ENCODE measurements at places on chromosomes 7 and 10.

- no peak for DNase-seq
These were observed 7.9 kb upstream of the CFAP43 start for GRCh38 chr10:104240078-104240477.

- peak; percentile 3 for DNase-seq
These were observed 619 bp downstream of the EXOC4 start for GRCh38 chr7:133253519-133253875.

- no peak for DNase-seq
These were observed 128.2 kb downstream of the AKR1D1 start for GRCh38 chr7:138204285-138204981.

GRCh38 chr10:36721871-36722270, 403.5 kb upstream of the ANKRD30A start:
- no peak for DNase-seq

- no peak for DNase-seq
These were observed 151.3 kb upstream of the NPVF start for GRCh38 chr7:25379351-25380300.

DNA sequence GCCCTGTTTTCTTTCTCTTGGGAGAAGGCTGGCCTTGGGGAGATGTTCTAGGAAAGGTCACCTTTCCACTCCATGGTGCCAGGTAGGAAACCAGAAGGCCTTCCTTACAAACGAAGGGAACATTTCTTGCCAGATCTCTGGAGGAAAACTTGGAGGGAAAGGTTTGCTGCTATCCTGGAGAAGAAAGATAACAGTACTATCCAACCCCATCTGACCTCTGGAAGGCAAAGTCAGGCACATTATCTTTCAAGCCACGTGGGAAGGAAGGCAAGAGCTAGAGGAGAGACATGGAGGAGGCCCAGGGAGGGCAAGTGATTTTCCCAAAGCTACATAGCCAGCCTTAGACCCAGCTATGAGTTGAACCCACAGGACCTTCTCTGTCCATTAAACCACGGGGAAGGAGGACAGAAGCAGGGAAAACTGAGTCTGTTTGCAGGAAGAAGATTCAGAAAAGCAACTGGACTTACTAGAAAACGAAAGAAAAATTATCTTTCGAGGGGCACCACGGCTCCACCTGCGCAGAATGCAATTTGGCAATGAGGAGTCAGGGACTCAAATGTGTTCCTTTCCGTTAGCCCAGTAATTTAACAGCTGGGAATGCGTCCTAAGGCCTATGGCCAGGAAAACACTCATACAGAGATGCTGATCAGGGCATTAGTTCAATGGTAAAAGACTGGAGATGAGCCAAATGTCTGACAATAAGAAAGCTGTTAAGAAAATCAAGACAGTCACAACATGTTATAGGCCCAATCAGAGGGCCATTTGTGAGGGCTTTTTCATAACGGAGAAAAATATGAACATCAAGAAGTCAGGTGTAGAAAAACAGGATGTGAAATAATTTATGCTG, 32.0 kb upstream of the PSAP start:
- no peak for DNase-seq

GRCh38 chr10:120981601-120982391, 130.6 kb downstream of the WDR11 start:
- no peak for DNase-seq

GRCh38 chr7:158102897-158103296, 484.7 kb downstream of the PTPRN2 start:
- DNase-seq = no peak

GRCh38 chr7:80843018-80843677, 75.7 kb downstream of the SEMA3C start:
- no peak for DNase-seq

- DNase-seq = no peak
These were observed 64.4 kb upstream of the SFMBT2 start for GRCh38 chr10:7475046-7475911.

- DNase-seq = no peak
These were observed 4.1 kb downstream of the OTUD1 start for GRCh38 chr10:23442936-23443335.

- peak; percentile 44 for DNase-seq
These were observed 2.2 kb downstream of the CYP17A1 start for GRCh38 chr10:102835007-102835482.

DNA sequence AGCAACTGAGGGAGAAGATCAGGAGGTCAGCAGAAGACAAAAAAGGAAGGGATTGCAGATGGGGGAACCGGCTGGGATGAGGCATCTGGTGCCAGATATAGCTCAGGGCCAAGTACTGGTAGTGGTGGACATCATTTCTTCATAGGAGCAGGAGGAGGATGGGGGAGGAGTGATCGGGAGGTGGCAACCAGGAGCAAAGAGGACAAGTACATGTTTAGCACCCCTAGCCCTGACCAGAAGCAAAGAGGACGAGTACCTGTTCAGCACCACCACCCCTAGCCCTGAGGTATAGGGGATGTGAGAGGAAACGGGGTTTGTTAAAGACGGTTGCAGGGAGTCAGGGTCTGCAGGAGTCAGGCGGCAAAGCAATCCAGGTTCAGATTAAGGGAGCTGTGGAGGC, 84.5 kb upstream of the NPS start:
- DNase-seq = no peak

GRCh38 chr7:27364344-27364758, 121.7 kb downstream of the EVX1 start:
- no peak for DNase-seq

DNA sequence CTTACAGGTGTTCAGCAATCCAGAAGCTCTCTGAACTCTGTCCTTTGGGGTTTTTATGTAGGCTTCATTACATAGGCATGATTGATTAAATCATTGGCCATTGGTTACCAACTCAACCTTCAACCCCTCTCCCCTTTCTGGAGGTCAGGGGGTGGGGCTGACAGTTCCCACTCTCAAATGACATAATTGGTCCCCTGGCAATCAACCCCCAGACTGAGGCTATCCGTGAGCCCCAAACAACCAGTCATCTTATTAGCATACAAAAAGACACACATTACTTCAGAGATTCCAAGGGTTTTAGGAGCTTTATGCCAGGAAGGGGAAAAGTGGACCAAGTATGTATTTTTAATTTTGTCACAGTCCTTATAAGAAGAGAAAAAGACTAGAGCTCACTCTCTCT, 92.1 kb downstream of the ZNF467 start:
- no peak for DNase-seq

GRCh38 chr7:158784270-158784669, 45.0 kb downstream of the ESYT2 start:
- DNase-seq = no peak

DNA sequence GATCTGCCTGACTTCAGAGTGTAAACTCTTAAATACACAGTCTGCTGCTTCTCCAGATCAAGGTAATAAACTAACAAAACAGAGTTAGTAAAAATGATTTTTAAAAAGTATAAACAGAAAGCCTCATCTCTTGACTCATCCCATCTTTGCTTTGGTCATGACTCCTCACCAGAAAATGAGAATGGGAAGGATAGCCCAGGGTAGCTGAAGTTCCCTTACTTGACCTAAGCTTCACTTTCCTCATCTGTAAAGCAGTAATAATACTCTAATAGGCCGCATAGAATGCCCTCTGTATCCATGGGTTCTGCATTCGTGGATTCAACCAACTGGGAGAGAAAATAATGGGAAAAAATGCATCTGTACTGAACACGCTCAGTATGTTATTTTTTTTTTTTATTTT, 11.3 kb upstream of the SLC25A28 start:
- DNase-seq = no peak

- no peak for DNase-seq
These were observed 363.4 kb upstream of the MKI67 start for GRCh38 chr10:128489324-128490247.

DNA sequence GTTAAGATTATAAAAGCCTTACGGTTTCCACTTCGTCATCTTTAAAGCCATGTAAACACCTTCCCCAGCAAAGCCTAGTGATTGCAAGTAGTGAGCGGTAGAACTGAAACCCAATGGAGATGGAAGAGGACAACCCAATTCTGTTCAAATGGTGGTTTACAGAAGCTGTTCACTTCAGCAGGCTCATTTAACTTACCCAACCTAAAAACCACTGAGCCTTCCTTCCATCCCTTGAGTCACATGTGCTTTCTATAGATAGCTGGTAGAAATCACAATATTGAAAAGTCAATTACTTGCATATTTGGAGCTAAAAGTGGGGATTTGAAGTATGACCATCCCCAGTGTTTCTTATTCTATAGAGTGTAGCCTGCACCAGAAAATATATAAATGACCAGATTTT, 667.7 kb downstream of the SUGCT start:
- DNase-seq = no peak

DNA sequence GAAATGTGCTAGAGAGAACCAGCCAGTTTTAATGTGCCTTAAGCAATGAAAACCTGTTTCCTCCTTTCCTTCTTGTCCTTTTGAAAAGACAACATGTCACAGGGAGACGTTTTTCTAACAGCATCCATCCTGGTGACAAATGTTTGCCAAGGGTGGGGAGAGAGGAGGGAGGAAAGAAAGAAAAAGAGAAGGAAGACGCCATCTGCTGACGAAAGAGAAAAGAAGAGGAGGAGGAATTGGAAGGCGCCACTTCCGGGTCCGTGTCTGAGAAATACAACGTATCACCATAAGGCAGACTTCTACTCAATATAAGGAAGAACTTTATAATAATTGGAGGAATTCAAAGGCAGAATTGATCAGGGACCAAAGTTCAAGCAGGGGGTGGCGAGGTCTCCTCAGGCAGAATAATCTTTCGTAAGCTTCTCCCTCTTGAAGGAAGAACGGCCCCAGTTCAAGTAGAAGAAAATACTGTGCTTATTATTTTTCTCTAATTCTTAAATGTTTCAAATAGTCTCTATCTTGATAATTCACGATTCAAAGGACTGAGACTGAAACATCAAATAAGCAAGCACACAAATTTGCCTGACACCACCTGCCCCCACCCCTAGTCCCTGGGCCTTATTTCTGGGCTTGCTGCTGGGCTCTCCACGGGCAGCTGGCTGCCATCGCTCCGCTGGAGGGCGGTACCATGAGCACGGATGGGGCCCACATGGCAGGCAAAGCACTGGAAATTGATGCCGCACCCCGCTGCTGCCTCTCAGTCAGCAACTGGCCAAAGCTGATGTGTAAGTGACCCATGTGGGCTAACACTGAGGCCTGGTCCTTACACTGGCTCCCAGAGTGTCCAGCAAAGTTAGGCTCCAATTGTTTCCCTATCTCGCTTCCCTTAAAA, 273.7 kb upstream of the KLF14 start:
- no peak for DNase-seq

- no peak for DNase-seq
These were observed 47.5 kb downstream of the GLI3 start for GRCh38 chr7:42189535-42189934.

DNA sequence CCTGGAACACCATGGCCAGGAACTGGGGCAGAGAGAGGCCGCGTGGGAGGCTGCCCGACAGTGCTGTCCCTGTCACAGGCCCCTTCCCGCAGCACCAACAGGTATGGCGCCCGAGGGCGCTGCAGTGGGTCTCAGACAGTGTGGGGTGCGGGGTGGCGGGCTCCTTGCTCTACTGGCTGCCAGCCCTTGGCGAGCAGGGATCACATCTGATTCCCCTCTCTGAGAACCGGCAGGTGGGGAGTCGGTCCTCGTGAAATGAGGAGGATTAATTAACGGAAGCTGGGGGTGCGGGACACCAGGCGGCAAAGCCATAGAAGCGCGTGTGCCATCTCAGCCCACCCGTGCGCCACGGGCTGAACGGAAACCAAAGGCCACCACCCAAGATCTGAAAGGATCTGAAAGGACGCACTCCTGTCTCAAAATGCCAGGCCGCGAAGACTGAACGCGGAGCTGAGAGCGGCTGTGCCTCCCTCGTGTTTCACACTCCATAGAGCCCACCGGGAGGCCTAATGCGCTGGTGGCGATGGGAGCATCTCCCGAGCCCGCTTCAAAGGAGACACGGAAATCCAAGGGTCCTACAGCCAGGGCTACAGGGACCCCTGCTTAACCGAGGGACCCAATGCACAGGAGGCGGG, 6.8 kb downstream of the INTS1 start:
- no peak for DNase-seq

DNA sequence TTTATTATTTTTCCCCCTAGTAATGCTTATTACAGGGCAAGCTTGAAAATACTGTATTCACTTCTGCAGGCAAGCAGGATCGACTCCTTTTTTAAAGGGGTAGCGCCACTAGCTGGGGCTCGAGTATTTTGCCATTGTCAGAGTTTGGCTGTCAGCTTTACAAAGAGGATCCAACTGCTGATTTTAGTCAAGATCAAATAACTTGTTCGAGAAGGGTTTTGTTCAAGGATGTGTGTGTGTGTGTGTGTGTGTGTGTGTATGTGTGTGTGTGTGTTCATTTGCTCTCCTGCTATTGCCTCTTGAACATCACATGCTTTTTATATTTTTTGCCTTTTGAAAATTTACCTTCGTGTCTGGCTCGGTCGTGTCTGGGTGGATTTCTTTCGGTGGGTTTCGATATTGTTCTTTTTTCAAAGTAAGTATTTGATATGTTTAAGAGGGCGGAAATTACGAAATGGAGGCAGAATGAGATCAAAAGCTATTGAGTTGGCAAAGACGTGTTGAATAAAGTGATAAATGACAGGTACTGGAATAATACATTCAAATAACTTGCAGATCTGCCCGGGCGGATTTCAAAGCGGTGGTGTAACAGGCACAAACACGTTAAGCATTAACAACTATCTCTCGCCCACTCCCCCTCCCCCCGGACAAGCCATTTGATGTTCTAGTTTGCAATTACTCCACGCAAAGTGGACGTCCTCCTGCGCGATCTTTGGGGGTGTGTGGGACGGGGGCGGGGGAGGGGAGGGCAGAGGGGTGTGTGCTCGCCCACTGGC, 1.1 kb downstream of the ARID5B start:
- DNase-seq = peak; percentile 43

DNA sequence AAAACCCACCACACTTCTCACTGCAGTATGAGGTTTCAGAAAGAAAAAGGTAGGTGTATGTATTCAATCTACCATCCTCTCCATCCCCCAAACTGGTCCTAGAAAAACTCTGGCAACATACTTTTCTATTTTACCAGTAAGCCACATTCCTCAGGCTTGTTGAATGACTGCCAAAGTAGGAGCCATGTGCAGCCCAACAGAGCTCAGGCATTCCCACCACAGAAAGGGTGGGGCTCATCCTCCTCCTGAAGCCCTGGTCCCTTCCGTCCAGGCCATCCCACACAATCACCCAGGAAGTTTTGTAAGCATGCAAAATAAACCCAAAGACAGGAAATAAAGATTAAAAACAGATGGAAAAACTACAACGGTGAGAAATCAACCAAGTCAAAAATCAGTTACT, 57.2 kb downstream of the MAD1L1 start:
- no peak for DNase-seq

DNA sequence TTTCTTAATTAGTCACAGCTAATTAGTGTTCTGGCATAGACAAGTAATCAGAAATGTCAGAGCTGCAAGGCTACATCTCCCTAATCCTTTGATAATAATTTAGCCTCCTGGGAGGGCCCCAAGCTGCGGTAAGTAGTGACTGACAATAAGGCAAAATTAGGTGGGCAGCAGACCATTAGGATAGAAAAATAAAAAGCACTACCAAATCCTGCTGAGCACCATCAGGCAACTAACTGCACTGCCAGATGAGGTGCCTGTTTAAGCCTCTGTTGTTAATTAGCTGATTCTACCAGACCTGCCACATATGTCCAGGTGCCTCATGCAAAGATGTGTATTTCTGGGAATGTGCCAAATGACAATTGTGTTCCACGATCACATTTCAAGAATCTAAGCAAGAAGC, 32.5 kb upstream of the FEZF1 start:
- DNase-seq = no peak

Data from naive thymus-derived CD4-positive, alpha-beta T cell (primary cell).